ENCODE measurements at places on chromosomes 6 and 20.
A peak's percentile ranks its signal among the peaks of the same experiment; 100 is the strongest.

GRCh38 chr20:63552481-63553249 is 1.3 kb upstream of the FNDC11 start:
- peak; percentile 71 for DNase-seq

DNA sequence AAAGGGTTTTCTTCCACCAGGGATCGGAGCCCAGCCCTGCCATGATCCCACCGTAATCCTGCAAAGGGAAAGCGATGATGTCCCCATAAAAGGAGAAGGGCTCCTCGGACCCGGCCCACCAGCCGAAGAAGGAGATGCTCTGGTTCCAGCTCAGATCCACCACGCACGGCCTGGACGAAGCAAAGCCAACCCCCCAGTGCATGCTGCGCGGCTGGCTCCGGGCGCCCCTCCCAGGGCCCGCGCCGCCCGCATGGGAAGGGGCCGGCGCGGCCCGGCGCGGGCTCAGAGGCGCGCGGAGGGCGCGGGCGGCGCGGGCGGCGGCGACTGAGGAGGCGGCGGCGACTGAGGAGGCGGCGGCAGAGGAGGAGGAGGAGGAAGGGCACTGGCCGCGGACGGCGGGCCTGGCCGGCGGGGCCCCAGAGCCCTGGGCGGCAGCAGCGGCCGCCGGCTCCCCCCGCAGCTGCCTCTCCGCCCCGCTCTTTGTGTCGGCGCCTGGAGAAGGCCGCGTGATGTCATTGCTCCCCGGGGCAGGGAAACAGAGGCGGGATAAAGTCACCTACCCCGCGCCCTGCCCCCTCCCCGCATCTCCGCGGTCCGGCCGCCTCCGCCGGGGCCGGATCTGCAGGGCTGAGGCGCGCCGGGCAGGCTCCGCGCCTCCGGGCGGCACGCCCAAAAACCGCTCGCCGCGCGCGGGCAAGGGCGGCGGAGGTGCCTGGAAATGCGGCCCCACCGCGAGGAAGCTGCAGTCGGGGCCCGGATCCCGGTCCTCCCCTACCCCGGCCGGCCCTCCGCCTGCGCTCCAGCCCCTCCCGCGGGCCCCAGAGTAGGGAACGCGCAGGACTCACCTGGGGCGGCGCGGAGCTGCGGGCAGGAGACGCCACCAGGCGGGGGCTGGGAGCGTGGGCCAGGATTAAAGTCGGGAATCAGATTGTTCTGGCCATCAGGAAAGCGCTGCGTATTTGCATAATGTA is at the start of gene FAXC:
TSS of gene FAXC (minus strand) at position 504 of the 971 bp plus-strand sequence. CDS start at position 202, 302 bp downstream.
- no peak for DNase-seq

DNA sequence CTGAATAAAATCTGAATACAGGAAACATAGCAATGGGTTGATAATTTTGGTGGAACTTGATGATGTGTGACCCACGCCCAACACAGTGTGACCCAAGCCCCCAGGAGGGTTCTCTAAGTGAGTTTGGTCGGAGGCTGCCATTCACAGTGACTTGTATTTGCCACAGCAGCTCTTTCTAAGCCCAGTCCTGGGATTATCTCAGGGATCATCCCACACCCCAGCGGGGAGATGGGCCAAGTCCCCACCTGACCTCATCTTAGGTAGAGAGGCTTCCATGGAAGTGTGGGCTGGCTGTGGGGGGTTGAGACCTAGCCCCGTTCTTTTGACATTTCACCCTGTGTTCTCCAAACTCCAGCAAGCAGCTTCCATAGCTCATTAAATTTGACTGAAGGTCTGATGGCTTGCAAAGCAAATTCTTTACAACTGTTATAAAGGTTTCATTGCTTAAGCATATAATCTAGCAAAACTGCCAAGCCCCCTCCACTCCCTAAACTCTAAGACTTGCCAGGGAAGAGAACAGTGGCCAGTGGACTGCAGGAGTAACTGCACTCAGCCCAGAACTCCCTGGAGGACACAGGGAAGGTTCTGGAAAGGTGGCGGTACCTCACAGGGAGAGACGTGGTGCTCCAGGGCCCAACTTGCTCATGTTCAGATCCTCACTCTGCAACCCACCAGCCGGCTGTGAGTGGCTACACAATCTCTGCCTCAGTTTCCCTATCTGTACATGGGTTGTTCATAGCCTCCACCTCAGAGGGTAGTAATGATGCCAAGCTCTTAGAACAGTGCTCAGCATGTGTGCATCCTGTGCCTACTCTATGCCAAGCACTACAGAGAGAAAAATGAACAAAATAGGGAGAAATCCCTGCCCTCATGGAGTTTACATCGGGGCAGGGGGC is 1.0 kb upstream of the PCK1 start:
- DNase-seq, result no peak

DNA sequence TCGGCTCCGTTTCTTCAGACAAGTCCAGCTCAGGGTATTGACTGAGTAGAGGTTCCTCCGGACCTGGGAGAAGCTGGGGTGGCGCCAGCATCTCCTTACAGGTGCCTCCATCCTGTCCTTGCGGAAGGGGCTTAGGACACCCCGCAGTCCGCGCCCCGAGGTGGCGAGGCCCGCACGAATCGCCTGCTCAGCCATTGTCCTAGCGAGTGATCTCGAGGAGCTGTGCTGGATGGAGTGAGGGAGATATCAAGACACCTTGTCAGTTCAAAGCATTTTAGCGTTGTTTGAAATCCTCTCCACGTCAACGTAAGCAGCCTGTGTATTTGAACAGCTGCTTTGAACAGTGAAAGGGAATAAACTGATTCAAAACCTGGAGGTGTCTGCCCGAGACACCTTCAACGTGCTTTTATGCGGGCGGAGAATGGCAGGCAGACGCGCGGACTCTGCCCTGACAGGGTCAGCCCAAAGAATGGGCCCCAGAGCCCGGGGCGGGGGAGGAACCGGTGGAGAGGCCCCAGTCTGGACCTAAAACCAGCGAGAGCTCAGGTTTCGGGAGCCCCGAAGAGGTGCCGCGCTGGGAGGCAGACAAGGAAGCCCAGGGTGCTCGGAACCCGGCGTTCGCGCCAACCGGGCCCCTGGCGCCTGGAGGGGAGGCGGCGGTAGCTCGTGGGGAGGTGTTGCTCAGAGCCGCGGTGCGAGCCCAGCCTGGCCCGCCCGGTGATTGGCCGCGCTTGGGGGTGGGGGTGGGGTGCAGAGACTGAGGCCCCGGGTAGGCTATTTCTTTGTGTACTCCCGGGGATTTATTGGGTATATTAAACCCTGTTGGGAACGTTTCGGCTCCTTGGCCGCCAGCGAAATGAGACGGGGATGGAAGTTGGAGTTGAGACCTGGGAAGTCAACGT is 3.1 kb upstream of the POU3F2 start:
- no peak for DNase-seq

GRCh38 chr6:149815788-149816187 is 48.4 kb downstream of the LRP11 start:
- no peak for DNase-seq

- DNase-seq, result peak; percentile 11
These were observed 845 bp downstream of the ZMYND8 start for GRCh38 chr20:47355489-47356219.

DNA sequence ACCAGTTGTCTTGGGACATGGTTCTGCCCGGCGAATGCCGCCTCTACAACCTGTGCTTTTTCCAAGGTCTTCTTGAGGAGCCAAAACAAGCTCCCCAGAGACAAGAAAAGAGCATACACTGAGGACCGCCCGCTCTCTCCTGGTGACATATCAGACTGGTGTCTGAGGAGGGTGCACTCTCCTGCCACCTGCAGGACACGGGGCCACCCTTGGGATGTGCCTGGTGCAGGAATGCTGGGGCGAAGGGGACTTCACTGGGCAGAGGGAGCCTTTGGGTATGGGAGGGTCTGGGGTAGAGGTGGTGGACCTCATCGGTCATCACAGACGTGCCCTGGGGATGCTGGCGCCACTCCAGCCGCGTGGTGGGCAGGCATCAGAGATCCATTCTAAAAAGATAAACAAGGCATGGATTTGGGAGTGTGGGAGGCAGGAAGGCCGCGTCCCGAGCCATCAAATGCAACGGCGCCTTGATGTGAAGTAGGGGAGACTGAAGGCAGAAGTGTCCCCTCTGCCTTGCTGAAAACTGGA is 163.3 kb downstream of the CD83 start:
- DNase-seq, result no peak

DNA sequence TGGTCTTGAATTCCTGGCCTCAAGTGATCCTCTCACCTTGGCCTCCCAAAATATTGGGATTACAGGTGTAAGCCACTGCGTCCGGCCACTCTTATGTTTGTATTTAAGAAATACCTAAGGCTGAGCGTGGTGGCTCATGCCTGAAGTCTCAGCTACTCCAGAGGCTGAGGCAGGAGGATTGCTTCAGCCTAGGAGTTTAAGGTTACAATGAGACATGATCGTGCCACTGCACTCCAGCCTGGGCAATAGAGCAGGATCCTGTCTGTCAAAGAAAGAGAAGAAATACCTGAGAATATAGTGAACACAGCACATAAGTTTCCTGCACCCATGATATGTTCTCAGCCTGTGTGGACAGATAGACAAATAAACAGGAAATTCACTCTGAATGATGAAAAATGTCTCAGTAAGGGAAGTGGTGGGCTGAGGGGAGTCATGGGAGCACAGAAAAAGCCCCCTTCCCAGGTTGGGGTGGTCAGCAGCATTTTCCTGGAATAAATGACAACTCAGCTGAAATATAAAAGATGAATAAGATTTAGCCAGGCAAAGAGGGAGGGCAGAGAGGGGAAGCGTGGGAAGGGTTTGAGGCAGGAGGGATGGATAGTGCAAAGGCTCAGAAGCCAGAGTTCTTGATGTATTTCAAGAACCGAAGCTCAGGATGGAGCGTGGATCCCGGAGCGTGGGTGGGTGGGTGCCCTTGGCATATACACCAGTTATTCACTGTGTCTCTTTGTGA is 13.8 kb upstream of the MMP9 start:
- DNase-seq, result no peak
